AG09309 (cell line): ENCODE measurements at places on chromosomes 11 and 22.

GRCh38 chr11:122649116-122649515, 6.4 kb upstream of the UBASH3B start:
- no peak for DNase-seq

DNA sequence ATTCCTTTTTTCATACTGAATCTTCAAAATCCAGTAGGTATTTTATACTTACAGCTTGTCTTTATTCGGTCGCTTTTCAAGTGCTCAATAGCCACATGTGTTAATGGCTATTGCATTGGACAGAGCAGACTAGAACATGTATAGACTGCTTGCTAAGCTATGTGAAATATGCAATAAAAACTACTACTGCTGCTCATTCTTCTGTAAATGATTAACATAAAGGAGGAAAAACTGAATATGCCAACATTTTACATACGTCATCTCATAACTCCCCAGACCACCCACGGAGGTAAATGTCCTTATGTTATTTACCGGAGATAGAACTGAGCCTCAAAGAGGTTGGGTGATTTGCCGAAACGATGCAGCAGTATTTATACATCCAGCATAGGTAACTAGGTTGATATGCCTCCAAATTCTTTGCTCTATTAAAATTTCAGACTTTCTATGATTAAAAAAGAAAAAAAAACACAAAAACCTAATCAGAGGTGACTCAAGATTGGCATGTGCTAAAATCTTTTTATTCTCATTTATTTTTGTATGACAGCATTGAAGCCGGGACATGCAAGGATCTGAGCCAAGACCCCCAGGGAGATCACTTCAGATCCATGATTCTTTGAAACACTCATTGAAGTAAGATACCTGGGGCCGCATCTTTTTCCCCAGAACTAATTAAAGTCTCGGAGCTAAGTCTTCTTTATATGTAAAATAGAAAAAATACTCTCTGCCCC, 78.5 kb upstream of the OR5AK2 start:
- no peak for DNase-seq

GRCh38 chr11:97356144-97356543, 966.3 kb downstream of the JRKL start:
- DNase-seq = no peak

DNA sequence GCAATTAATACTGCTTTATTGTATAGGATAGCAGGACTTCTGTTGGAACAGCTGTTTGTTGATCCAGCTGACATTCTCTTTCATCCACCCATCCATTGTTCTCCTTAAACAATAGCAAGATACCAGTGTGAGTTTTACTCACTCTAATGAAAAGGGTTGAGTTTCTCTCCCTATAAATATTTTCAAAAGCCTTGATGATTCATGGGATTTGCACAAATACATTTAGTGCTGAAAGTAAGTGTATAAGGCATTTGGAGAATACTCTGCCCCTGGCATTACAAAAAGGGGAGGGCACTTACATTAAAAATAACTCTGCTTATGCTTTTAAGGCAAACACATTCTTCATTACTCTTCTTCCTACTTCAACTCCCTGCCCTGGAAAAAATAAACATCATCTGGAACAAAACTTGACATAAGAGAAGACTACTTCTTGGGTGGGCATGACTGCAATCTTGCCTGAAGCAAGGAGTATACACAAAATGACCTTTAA, 634.9 kb downstream of the METTL15 start:
- DNase-seq = no peak

DNA sequence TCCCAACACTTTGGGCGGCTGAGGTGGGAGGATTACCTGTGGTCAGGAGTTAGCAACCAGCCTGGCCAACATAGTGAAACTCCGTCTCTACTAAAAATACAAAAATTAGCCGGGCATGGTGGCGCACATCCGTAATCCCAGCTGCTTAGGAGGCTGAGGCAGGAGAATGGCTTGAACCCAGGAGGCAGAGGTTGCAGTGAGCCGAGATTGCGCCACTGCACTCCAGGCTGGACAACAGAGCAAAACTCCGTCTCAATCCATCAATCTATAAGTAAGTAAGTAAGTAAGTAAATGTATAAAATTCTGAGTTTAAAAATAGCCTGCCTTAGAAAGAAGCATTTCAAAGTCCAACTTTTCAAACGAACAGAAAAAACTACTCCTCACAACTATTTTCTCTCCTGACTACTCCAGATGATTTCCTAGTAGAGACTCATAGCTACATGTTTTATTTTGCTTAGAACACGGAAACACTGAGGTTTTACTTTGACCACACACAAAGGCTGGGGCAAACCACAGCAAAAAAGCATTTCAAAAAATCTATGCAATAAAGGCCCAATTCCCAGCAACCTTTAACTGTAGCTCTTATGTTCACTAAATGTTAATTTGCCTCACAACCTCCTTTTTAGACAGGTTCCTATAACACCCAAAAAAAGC, 16.3 kb downstream of the SPTY2D1 start:
- DNase-seq = peak; percentile 32

- DNase-seq = no peak
These were observed 30.5 kb downstream of the ARAP1 start for GRCh38 chr11:72721689-72722049.

- DNase-seq = no peak
These were observed 124.6 kb upstream of the BLID start for GRCh38 chr11:122240638-122241037.

DNA sequence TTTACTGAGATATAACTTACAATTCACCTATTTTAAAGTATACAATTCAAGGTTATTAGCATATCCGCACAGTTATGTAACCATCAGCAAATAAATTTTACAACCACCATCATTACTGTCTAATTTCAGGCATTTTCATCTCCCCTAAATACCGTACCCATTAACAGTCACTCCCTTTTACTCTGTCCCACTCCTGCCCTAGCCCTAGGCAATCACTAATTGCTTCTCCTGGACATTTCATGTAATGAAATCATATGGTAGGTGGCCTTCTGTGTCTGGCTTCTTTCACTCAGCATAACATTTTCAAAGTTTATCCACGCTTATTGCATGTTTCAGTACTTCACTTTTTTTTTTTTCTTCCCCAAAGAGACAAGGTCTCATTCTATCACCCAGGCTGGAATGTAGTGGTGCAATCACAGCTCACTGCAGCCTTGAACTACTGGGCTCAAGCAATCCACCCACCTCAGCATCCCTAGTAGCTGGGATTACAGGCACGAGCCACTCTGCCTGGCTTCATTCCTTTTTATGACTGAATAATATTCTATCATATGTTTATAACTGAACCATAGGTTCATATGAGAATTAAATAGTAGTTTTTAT, 61.4 kb upstream of the CHRM4 start:
- DNase-seq = no peak

- no peak for DNase-seq
These were observed 708.9 kb upstream of the CCDC179 start for GRCh38 chr11:23569134-23569533.

DNA sequence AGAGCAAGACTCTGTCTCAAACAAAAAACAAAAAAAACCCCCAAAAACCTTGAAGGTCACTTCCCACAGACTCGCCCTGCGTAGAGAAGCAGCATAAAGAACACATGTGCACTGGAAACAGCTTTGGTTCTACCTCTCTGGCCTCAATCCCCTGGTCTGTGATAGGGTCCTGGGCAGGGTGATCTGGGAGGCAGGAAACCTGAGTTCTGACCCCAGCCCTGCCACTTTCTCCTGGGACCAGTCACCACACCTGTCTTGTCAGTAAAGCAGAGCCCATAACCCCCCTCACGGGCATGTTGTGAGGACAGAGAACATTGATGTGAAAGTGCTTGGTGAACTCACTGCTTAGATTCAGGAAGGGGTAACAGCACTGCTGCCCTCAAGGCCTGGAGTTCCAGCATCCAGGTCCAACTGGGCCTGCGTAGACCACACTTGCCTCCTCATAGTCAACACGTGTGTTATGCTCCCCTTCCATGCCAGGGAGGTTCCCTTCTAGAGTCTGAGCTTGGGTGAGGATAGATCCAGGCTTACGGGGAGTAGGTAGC, 11.4 kb downstream of the UCP2 start:
- no peak for DNase-seq

GRCh38 chr11:66641834-66642233, 3.3 kb downstream of the RBM4 start:
- no peak for DNase-seq

DNA sequence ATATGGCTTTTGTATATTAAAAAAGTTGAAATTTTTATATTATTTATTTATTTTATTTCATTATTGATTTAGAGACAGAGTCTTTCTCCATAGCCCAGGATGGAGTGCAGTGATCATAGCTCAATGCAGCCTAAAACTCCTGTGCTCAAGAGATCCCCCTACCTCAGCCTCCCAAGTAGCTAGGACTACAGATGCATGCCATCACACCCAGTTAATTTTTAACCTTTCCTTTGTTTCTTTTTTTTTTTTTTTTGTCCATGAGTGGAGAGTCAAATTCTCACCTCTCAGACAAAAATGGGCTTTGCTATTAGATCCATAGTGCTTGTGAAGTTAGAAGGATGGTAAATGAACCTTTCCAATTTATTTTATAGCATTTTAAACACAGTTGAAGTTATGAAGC, 182.5 kb downstream of the SOX6 start:
- DNase-seq = no peak

DNA sequence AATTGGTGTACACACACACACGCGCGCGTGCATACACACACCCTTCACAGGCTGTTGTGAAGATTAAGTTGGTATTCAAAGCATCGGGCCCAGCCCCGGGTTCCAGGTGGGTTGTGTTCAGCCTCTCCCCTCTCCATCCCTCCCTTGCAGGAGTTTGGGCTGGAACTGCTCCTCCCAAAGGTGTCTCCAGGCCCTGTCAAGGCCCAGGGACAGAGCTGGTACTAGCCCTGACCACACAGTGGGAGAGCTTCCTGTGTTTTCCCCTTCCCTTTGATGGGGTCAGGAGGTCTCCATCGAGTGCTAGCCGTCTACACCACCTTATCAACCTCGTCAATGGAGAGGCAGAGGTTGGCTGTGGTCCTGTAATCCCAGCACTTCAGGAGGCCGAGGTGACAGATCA, 36.5 kb upstream of the CSNK1E start:
- no peak for DNase-seq

DNA sequence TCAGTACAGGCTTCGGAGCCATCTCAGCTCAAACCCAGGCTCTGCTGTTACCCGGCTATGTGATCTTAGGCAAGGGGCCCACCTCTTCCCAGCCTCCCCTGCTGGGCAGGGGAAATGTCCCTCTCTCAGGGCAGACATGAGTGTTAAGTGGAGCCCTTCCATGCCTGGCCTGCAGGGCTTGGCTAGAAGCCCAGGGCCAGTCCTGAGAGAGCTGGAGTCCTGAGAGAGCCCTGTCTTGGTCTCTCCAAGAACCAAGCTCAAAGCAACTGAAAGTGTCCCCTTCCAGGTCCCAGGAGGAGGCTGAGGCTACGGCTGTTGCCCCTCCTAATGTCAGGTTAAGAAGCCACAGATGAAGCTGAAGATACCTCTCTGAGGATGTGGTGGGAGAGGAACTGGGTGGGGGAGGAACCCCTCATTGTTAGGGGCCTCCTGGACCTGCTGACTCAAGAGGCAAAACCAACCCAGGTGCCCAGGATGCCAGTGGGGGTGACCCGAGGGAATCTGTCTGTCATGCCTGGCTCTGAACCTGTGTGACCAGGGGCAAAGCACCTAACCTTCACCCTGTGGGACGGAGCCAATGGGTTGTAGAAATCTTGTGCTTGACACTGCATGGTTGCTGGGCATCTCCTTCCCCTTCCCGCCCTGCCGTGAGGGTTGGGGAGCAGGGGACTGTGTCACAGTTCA, 4.2 kb downstream of the ZP1 start:
- DNase-seq = no peak

GRCh38 chr11:108853864-108854263, 189.0 kb downstream of the DDX10 start:
- DNase-seq = no peak

DNA sequence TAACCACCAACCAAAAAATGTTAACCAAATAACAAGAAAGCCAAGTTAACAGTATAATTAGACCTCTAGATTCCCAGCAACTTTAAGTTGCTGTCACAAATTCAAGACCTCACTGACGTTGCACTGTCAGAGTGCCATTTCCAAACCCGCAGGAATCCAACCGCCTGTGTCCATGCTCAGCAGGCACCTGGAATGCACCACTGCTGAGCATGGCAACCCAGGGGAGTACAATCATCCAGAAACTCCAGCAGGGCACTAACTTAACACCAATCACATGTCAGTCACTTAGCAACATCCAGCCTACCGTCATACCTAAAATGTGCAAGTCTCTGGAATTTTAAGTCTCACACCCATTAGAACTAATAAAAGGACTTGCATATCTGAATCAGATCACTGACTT, 48.8 kb downstream of the SMCO4 start:
- DNase-seq = peak; percentile 73
